Activated effector memory CD4-positive, alpha-beta T cell treated with anti-CD3 and anti-CD28 coated beads, Interleukin-2, amount 50 U/mL, for 16 hours (primary cell): ENCODE measurements at places on chromosomes 13 and 19.

DNA sequence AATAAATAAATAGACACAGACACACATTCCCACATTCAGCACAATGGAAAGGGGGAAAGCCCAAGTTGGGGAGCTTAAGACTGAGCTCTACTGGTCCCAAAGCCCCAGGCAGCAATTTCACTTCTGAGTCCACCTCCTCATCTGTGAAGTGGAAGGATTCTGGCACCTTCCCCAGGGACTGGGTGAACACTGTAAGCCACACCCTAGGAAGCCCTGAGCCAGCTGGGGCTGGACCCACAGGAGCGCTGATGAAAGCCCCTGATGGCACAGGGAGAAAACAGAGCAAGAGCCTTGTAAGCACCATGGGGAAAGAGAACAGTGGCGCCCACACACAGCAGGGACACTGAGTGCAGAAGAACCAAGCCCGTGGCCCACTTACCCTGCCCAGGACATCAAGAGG is 37.8 kb downstream of the EPS15L1 start:
- no peak for DNase-seq

GRCh38 chr13:74151859-74152258 is 17.7 kb upstream of the KLF12 start:
- DNase-seq: no peak

DNA sequence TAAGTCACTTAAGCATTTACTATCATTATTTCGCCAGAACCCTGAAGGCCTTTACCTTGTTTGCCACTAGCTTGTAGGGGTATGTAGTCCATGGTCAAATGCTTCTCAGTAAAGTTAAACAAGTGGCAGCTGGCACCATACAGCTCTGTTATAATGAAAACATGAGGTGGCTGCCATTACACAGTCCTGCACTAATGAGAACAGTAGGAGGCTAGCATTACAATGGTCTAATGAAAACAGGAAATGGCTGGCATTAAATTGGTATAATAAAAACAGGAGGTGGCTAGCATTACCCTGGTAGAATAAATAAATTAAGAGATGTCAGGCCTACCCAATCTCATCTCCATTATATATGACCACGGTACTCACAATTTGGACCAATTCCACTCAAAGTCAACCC is 107.5 kb downstream of the PCDH17 start:
- no peak for DNase-seq

GRCh38 chr13:41079725-41080124 is 18.4 kb downstream of the WBP4 start:
- DNase-seq: no peak

DNA sequence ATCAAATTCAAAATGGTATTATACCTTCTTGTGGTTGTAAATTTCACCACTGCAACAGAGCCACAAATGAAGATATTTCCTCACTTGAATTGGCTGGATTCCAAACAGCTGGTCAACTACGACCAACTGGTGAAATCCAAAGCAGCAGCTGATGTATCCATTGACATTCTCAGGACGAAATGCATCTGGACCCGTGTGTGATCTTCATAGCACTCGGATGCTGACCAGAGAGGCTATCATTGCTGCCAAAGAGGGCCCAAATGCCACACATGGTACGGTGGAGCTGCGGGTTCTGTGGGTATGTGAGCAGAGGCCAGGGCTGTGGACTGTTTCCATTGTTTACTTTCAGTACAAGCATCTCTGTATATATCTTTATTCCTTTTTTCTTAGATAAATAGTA is 25.6 kb upstream of the PCCA start:
- DNase-seq: no peak
